ENCODE measurements at places on chromosomes 7 and 10. TPM values are rescaled to one million over a fixed set of nuclear protein-coding genes. Genes with fewer than 3 reads are reported as not detected.

Gene SHH
- not detected for total RNA-seq

Gene TAS2R41
- not detected for total RNA-seq

GRCh38 chr10:52229291-52229931 lies 84.7 kb upstream of the DKK1 start:
- DNase-seq: no peak

GRCh38 chr10:107894516-107894915 lies 730.0 kb upstream of the SORCS1 start:
- DNase-seq: no peak
